ENCODE measurements at places on chromosomes 5 and 9.

DNA sequence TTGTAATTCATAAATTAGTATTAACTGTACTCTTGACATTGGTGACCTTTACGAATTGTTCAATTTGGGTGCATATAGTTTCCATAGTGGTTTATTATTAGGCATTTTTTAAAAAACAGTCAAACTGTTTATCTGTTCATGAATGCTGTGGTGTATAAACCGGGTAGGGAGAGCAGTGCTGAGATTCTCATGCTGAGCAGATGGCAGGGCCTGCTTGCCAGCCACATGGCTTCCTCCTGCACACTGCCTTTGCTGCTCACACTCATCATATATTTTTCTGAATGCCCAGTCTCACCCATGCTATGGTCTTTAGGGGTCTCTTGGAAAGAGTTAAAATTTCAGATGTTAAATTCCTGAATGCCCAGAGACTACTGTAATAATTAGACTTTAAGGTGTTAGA is 40.8 kb downstream of the NNT start:
- peak; percentile 60 for DNase-seq

DNA sequence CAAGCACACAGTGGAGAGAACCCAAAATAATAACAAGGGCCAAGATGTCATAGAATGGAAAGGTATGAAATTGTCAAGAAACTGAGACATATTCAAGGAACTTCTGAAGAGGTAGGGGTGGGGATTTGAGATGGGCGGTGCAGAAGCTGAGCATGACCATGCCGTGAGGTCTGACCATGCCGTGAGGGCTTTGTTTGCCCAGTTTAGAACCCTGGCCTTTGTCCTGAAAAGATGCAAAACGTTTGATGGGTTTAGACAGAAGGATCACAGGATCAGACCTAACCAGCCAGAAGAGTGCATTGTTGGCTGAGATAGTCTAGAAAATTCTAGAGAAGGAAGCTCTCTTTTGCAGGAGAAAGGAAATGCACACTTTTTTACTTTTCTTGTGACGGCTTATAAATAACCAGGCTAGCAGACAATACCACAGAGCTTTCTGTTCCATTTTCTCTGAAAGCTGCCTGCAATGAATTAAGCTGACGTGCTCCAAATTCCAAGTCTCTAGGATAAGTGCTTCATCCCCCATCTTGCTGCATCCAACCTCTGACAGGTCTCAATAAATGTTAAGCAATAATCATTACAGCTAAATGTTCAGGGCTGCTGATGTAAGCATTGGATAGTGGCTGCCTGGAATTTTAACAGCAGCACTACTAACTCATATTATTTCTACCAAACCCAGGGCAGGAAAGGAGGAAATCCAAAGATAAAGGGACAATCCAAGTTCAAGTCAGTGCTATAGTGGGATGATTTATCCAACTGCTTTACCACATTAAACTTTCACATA is 110.9 kb upstream of the IL6ST start:
- DNase-seq: no peak

DNA sequence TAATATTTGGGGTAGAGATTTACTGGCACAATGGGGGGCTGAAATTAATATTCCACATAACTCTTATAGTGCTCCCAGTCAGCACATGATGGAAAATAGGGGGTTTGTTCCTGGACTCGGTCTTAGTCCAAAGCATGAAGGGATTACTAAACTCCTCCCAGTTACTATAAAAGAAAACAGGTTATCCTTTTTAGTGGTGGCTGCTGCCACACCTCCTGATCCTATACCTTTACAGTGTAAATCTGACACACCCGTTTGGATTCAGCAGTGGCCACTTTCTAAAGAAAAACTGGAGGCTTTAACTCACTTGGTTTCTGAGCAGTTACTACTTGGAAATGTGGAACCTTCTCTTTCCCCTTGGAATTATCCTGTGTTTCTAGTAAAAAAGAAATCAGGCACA is 572.9 kb upstream of the PTGER4 start:
- DNase-seq: peak; percentile 37

- no peak for DNase-seq
Measured at GRCh38 chr9:73773896-73774295, 622.2 kb downstream of the ANXA1 start.

DNA sequence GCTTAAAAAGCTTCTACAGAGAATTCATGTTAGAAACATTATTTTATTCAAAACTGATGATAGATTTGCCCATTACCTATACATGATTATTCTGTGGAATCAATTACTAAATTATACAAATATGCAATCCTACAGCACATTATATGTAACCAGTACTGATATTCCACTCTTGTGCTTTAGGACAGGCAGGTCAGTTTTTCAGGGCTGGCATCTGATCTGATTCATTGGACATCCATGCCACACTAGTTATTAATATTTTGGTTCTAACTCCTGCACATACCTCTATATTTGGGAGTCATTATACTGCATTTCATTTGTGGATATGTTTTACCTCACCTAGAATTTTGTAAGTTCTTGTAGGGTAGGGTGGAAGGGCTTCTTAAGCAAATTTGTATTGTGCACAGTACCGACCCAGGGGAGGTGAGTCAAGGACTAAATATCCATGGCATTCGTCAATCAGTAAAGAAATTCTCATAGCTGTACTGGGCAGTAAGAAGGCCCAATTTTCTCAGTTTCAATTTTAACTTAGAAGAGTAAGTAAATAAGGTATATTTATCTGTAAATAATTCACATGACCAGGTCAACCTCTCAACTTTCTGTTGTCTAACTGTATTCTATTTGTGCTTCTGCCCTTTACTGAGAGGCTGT is 33.5 kb downstream of the ELOVL7 start:
- DNase-seq: no peak

- DNase-seq: no peak
Measured at GRCh38 chr5:91359962-91360609, 23.0 kb downstream of the ARRDC3 start.

DNA sequence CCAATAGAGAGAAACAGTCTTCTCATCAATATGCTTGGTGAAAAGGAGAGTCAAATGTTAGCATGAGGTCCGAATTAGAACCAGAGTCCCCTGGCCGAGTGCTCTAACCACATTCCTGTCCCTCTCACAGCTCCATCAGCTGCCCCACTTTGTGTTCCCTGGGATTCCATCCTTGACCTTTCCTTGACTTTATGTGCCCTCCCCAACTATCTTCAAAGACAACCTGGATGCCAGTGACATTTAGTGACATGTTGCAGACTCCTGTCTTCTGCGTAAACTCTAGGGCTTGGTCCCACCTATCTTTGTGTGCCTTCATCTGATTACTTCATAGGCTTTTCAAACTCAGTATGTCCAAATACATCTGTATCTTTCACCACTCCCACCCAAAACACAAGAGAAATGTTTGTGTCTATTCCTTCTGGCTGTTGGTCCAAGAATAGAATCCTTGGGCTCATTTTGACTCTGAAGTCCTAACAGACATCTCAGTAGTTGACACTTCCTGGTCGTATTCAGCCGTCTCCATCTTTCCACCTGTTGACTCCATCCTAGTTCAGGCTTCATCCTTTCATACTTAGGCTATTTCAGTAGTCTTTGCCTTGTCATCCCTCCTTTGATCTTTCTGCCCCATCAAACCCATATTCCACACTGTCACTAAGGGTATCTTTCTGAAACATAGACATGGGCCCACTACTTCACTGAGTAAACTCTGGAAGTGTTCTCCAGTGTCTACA is 101.4 kb upstream of the CD180 start:
- DNase-seq: no peak

DNA sequence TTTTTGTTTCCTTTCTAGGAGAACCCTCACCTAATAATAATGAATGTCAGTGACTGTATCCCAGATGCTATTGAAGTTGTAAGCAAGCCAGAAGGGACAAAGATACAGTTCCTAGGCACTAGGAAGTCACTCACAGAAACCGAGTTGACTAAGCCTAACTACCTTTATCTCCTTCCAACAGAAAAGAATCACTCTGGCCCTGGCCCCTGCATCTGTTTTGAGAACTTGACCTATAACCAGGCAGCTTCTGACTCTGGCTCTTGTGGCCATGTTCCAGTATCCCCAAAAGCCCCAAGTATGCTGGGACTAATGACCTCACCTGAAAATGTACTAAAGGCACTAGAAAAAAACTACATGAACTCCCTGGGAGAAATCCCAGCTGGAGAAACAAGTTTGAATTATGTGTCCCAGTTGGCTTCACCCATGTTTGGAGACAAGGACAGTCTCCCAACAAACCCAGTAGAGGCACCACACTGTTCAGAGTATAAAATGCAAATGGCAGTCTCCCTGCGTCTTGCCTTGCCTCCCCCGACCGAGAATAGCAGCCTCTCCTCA is 87.1 kb downstream of the OSMR start:
- DNase-seq: no peak

GRCh38 chr9:113186137-113186755 is 34.8 kb downstream of the FKBP15 start:
- DNase-seq: no peak

DNA sequence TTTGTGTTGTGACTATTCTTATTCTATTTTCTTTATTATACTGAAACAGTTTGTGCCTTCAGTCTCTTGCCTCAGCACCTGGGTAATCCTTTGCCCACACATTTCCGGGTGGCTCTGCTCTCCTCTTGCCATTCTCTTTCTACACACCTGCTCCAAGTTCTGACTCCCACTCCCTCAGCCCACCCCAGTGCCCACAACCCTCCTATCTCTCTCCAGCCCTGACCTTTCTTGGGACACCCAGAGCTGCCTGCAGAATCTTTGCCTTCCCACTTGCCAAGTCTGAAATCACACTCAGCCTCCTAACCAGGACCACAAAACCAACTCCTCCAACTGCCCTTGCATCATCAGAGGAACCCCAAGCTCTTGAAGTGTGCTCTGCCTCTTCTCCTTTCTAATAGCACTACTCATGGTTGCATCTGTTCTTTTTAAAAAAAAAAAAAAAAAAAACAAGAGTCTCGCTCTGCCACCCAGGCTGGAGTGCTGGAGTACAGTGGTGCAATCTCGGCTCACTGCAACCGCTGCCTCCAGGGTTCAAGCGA is 4.1 kb downstream of the SWI5 start:
- DNase-seq: no peak

DNA sequence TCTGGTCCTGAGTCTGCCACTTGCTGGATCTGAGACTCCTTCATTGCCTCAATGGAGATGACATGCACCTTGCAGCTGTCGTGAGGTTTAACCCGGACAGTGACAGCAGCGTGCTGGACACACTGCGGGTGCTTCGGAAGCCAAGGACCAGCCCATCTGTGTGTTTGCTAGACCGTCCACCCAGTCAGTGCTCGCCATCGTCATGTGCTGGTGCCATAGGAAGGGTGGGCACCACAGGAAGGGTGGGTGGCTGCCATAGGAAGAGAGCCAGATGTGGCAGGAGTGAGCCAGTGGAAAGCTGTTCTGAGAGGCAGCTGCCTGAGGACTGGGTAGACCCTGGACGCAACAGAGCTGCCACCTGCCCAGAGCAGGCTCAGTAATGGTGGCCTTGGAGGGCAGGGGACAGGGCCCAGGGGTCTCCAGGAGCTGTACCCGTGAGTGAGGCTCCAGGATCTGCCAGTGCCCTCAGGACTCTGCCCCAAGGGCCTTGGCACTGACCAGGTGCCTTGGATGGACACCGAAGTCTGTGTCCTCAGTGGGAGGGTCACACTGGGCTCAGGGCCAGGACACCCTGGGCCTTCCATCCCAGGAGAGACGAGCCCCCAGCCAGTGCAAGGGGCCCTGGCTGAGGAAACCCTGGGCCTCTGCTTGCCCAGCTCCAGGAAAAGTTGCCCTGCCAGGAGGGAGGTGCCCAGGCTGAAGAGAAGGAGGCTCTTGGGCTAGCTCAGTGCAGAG is 21.8 kb downstream of the FLT4 start:
- no peak for DNase-seq

DNA sequence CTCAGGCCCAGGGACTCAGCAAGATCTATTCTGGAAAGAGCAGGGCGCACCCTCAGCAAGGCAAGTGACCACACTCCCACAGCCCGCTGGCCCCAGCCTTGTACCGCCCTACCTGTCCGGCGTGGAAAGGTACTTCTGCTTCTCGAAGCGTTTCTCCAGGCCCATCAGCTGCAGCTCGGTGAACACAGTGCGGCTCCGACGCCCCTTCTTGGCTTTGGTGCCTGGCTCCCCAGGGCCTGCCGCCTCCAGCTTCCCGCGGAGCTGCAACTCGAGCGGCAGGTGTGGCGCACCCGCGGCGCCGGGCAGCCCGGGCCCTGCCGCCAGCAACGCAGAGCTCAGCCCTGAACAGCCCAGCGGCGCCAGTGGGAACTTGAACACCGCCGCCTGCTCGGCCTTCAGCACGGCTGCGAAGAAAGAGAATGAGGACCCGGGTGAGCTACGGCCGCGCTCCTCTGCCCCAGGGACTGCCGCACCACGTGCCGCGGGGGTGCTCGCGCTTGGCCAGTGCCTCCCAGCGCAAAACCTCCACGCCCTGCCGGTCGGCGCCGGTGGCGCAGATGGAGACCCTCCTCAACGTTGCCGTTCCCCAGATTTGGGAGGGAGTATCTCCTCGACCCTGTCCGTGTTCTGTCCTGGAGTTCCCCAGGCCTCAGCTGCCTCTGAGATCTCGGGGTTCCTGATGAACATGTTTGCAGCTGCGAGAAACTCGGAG is 2.2 kb downstream of the BARX1 start:
- DNase-seq: no peak

DNA sequence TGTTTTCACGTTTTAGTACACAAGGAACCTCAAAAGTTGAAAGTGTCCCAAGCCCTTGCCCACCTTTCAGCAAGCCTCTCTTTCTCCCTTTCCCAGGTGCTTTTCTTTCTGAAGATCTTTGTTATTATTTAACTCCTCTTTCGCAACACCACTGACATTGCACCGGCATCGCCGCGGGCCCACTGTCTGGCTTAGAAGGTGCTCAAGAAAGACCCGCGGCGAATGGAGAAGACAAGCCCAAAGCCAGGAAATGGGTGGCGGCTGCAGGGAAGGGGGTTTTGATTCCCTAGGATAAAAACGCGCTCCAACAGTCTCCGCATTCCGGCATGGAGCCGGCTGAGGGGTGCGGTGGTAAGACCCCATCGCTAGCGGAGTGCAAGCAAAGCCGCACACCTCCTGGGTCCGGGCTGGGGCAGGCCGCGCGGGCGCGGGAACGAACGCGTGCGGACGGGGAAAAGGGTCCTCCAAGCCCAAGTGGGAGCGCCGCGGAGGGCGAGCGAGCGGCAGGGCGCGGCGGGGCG is 404 bp upstream of the AFAP1L1 start:
- no peak for DNase-seq

DNA sequence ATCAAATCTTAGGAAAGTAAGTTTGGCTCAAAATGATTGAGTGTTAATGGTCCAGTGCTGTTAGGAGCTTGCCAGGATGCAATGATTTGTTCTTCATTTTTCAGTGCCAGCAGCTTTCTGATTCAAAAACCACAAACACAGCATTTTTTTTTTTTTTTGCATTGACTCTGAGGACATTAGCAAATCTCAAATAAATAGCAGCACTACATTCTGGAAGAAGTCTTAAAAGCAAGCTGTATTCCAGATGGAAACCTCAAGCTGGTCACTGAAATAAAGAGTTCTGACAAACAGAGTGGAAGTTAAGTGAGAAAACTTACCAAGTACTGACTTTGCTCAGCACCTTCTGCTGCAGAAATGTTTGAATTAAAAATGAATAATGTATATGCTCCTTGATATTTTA is 1653.1 kb upstream of the CDH9 start:
- no peak for DNase-seq

- peak; percentile 26 for DNase-seq
Measured at GRCh38 chr5:83035373-83036100, 41.7 kb downstream of the TMEM167A start.

GRCh38 chr5:40223884-40224402 is 455.8 kb upstream of the PTGER4 start:
- DNase-seq: no peak
